ENCODE measurements at places on chromosomes 7 and 10.
A peak's percentile ranks its signal among the peaks of the same experiment; 100 is the strongest.

GRCh38 chr10:67969875-67970274 is 85.4 kb downstream of the SIRT1 start:
- DNase-seq = no peak

- DNase-seq = no peak
Observed at GRCh38 chr7:149664666-149665065, 108.7 kb downstream of the ZNF467 start.

DNA sequence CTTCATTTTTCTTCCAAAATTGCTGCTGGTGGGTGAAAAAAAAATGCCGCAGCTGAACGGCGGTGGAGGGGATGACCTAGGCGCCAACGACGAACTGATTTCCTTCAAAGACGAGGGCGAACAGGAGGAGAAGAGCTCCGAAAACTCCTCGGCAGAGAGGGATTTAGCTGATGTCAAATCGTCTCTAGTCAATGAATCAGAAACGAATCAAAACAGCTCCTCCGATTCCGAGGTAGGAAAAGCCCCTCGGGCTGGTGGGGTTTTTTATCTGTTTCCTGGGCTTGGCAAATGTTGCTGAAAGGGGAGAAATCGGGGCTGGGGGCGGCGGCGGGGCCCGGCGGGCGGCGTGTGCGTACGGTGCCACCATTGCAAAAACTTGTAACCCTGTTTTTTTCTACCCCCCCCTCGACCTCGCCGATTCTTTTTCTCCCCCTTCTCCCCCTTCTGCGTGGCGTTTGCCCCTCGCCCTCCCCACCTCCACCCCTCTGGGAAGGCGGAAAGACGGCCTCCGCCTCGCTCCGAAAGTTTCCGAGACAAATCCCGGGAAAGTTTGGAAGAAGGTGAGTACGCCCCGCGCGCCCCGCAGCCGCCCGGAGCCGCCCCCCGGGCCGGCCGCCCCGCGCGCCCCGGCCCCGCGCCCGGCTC is 789 bp downstream of the TCF7L2 start:
- DNase-seq = no peak

DNA sequence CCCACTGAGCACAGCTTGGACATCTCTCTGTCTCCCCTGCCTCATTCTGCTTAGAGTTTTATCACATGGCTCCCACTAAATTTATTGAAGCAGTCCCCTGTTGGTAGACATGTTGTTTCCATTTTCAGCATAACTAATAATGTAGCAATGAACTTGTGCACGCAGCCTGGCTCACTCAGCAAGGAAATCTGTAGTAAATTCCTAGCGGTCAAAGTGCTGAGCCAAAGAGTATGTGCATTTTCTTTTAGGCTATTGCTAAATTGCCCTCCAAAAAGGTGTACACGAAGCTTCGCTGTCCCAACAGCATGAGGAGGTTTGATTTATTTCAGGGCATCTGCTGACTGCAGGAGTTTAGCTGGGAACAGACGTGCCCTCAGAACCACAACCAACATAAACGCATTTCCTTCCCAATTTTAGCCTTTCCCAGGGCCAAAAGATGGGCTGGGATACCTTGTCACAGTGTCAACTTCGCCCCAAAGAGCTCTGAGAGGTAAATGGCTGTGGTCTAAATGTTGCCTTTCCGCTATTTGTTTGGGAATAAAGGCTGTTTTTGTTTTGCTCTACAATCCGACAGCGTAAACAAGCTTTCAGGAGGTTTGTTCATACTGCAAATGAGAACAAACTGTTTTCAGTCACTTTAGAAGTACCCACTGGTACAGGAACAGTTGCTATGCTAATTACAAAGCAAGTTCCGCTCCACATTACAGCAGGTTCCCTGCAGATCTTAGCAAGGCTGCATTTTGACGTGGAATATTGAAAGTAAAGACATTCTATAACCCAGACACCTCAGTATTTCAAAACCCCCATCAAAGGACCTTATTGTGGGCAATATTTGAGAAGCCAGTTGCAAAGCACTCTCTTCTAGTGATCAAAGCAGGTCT is 16.8 kb downstream of the VSIR start:
- no peak for DNase-seq

- DNase-seq = peak; percentile 12
Observed at GRCh38 chr10:16470747-16471146, 33.9 kb downstream of the PTER start.

DNA sequence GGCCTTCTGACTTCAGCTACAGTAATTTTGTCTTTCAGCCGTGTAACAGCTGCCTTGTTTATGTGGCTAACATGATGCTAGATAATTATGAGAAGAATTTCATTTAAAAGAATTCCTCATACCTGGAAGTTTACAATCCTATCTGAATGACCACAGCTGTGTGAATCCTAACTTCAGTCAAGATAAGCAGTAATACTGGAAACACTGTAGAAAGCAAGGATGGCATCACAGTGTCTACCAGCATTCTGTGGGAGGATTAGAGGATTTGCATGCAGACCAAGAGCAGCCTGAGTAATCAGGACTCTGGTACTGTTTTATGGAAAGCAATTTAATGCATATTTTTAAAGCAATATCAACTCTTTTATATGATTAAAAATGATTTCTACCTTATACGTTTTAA is 282.4 kb downstream of the EXOC4 start:
- no peak for DNase-seq

- DNase-seq = no peak
Observed at GRCh38 chr7:150567169-150567568, at the start of gene GIMAP4. Gene GIMAP4, plus strand, starts transcription at chr7:150567390. Its CDS starts 2,512 bp downstream, at chr7:150569902.

- DNase-seq = no peak
Observed at GRCh38 chr10:10828623-10829022, 189.0 kb upstream of the CELF2 start.

- DNase-seq = no peak
Observed at GRCh38 chr7:54837168-54837567, 78.2 kb upstream of the SEC61G start.

Measured in stimulated activated CD4-positive, alpha-beta T cell treated with anti-CD3 and anti-CD28 coated beads, Interleukin-15, amount 100 ng/mL, for 48 hours (primary cell).